Amygdala (tissue), 56 donors: ENCODE measurements at places on chromosomes 13 and 19.

- DNase-seq = no peak
These were observed 84.8 kb downstream of the SLC25A15 start for GRCh38 chr13:40874138-40874779.

DNA sequence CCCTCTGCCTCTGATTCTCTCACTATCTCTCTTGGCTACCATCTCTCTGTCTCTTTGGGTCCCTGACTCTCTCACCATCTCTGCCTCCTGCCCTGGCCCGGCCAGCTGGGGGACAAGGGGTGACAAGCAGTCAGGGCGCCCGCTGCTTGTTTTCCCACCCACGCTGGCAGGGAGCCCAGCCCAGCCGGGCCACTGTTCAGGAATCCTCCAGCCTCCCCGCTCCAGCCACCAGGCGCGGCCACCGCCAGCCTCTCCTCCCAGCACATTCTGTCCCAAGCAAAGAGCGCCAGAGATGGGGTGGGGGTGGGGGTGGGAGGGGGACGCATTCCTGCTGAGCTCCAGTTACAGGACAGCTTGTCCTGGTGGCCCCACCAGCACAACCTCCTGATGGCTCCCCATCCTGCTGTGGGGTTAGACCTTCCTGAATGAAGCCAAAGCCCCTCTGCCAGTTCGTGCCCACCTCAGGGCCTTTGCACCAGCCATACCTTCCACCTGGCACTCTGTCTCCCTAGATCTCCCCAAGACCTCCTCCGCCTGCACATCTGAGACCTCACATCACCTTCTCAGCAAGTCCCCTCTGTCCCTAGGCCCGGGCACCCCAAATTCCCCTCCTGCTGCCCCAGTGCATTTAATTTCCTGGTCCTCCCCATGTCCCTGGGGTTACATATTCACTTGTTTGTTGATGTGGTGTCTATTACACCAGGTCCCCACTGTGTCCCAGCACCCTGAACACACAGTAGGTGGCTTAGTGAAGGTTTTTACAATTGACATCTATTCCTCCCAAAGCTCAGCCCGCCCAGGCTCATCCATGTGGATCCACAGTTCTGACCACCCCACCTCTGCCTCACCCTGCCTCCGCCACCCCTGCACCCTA, 12.5 kb downstream of the ARRDC2 start:
- peak; percentile 87 for DNase-seq

DNA sequence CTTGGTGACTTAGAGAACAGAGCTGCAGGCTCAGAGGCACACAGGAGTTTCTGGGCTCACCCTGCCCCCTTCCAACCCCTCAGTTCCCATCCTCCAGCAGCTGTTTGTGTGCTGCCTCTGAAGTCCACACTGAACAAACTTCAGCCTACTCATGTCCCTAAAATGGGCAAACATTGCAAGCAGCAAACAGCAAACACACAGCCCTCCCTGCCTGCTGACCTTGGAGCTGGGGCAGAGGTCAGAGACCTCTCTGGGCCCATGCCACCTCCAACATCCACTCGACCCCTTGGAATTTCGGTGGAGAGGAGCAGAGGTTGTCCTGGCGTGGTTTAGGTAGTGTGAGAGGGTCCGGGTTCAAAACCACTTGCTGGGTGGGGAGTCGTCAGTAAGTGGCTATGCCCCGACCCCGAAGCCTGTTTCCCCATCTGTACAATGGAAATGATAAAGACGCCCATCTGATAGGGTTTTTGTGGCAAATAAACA, 9.9 kb downstream of the APOC1 start:
- no peak for DNase-seq

GRCh38 chr13:25977671-25978070, 74.1 kb downstream of the SHISA2 start:
- no peak for DNase-seq

DNA sequence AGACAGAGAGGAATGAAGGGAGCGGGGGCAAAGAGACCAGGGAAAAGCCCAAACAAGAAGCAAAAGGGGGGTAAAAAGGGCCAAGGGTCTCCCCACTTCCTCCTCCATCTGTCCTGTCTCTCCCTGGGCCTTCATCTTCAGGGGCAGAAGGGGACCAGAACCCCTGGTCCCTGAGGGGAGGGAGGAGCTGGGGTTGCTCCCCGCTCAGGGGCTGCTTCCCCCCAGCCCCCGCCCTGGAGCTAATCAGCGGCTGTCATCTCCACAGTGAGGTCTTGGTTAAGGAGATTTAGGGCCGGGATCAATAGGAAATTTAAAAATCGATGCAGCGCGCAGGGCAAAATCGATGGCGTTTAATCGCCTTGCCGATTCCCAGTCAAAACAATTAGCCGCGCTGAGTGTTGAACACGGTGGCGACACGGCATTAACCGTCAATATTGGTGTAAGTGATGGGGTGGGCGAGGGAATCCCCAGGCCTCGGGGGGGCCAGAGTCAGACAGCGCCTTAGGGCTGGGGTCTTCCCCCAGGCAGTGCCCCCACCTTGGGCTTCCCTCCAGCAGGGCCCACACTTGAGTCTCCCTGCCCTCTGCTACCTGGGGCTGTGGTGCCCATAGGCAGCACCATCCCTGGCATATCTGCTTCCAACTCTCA, 29.5 kb upstream of the POU2F2 start:
- DNase-seq = no peak

DNA sequence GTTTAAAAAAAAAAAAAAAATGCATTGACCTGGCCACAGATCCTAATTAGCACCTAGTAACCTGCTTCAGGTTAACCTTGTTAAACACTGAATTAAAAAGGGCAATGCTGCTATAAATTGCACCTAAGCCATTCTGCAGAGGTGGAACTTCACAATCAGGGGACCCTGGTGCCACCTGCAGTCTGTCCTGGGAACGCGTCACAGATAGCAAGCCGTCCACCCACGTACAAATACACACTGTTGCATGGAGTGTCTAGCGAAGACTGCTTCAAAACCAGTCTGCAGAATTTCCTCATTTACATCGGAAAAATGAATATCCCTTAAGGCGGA, 169.3 kb downstream of the COL4A1 start:
- DNase-seq = no peak

DNA sequence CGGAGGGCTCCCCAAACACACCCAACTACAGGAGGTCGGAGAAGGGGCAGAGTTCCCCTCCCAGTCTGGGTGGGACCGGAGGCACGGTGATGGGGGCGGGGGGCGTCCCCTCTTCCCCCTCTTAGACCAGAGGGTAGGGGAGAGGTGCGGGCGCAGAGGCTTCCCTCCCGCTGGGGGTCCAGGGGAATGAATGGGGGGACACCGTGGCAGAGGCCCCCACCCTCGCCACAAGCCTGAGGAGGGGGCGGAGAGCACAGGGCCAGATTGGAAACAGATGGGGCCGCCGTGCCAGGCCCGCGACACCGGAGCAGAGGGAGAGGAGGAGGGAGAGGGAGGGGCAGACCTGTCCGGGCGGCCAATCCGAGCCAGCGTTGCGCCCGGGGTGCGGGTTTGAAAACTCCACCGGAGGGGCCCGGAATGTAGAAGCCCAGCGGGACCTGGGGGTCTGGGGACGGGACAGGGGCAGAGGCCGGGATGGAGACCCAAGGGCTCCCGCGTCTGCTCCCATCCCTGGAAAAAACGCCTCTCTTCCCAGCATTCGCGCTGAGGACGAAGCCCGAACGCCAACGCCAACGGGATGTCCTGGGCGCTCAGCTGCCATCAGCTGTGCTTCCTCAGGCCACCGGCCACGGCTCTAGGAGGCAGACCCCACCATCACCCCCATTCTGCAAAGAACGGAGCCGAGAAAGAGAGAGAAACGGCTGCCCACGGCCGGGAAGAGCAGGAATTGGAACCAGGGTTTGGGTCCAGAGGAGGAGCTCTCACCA, 46.8 kb downstream of the PTPRS start:
- DNase-seq = no peak

DNA sequence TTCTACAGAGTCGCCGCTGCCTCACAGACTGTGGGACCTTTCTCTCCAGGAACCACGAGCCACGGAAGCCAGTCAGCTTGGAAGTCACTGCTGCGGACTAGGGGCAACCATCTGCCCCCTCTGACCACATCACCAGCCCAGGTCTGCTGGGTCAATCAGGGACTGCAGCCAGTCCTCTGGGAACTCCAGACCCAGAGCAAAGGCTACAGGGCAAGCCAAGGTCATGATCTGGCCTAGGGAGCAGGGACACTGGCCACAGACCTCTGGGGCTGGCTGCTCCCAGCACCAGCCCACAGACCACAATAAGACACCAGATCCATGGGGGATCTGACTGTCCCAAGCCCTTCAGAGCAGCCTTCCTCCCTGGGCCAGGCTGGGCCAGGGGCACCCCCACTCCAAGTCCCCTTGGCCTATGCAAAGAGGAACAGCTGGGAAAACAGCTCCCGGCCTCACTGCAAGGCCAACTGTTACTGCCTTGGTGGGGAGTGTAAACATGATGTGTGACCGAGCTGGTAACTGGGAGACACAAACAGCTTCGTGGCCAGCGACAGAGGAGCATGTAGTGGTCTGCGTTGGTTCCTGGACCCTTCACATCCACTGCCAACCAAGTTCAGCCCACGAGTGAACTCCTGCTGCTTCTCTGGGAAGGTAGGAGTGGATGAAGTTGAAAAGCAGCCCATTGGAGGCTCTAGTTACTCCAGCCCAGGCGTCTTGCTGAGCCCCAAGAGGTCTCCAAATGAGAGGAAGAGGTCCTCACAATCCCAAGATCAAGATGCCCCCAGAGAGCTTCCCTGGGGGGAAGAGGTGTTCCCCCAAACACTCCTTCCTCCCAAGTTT, 1.5 kb downstream of the AKT2 start:
- DNase-seq = no peak

- no peak for DNase-seq
These were observed 15.1 kb downstream of the PRAM1 start for GRCh38 chr19:8487137-8487851.

DNA sequence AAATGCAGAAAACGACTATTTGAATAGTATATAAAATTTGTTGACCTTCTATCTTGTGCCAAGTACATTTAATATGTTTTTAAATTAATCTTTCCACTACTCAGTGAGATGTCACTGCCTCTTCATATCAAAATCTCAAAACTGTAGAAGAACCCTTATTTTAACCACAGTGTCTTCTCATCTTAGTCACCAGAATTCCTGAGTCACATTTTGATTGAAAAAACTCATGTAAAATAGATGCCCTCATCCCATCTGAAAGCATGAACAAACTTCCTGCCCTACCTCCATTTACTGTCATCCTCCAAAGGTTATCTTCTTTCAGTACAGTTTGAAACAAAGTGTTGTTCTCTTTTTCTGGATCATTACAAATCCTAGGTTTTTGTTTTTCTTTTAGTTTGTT, 1215.4 kb downstream of the PCDH9 start:
- DNase-seq = no peak

DNA sequence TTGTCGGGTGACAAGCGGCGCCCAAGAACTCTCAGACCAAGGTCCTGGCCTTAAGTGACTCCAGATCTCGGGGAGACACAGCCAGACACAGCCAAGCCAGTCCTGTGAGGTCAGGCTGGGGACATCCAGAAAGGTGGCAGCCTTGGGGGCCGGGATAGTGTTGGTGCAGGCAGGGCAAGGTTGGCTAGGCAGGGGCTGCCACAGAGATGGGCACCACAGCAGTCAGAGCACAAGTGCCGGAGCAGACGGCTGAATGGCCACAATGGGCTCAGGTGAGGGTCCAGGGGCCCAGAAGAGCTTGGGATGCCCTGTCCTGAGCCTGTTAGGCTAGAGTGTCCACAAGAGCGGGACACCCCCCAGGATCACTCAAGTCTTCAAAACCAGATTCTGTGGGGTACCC, 32.2 kb downstream of the MAU2 start:
- DNase-seq = no peak

GRCh38 chr19:12841094-12841493, 2.8 kb downstream of the MAST1 start:
- DNase-seq = no peak

DNA sequence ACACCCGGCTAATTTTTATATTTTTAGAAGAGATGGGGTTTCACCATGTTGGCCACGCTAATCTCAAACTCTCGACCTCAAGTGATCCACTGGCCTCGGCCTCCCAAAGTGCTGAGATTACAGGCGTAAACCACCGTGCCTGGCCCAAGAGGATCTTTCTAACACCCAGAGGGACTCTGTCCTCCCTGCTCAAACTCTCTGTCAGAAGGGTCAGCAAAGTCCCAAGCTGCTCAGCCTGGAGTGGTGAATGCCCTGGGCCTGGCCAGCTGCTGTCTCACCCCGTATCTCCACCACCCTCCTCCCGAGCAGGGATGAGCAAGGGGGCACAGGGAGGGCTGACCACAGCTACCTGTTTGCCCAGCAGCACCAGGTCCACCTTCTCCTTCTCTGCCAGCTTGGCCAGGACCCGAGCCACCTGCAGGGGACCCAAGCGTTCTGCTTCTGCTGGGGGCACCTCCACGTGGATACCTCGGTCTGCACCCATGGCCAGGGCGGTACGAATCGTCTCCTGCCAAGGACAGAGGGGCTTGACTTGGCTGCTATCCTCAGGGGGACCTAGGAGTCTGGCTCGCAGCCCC, 10.9 kb upstream of the VSIG10L start:
- DNase-seq = no peak

DNA sequence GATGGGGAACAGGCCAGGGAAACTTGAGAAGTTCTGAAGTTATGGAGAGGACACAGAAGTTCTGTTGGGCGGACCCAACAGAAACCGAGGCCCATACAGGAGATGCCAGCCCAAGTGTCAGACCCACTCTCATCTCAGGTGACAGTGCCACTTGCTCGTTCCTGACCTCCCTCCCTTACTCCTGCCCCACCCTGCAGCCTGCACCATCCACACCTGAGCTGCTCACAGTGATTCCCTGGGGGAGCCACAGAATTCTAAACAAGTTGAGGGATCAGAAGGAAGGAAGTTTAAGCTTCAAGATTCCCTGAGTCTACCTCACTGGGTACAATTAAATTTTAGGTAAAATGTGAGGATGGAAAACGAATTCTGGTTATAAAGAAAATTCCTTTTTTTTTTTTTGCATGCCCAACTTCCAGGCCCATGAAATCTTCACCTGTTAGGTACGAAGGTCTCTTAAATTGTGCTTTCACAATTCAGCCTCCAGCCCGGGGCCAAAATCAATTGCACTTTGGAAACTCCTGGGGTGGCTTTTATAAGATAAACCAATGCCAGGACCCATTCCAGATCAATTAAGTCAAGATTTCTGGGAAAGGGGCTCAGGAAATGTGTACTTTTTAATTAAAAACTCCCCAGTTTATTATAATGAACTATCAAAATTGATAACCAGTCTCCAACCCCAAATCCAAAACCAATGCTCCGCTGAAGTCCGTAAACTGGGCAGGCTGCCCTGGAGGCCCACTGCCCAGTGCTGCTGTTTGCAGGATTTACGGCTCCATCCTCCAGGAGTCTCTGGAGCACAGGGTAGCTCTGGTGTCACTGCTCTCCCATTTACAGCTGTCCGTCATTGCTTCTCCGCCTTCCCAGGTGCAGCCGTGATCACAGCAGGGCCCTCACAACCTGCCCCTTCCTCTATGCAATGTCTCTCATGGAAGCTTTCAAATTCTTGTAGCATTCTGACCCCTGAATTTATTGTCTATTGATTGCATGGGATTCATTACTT, 643.5 kb downstream of the UQCRFS1 start:
- DNase-seq = no peak

DNA sequence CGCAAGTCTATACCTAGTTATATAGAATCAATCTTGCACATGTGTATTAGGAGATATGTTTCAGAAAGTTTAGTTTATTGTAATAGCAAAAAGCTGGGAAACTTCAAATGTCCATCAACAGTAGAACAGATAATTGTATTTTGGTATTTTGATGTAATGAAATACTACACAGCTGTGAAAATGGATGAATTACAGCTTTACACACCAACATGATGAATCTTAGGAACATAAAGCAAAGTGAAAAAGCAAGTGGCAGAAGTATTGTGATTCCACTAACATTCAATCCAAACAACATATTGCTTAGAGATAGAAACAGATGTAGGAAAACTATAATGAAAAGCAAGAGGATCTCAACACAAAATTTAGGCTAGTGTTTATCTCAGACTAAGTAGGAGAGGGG, 72.5 kb downstream of the RUBCNL start:
- no peak for DNase-seq
